ENCODE measurements at places on chromosomes 5 and 9.
A peak's percentile ranks its signal among the peaks of the same experiment; 100 is the strongest.

DNA sequence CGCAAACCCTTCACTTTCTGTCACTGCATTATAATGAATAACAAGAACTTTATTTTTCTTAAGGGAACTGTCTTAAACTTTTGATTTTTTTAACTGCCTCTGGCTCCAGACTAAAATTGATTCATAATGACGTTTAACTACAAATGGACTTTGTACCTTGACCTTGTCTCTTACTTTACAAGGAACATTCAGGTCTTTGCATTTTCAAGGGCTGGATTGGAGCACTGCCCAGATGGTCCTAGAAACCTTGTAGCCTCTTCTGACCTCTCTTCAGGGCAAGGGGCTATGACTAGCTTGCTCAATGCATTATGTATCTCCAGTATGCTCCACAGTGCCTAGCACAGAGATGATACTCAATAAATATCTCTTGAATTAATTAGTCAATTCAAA, 612.6 kb upstream of the CLINT1 start:
- no peak for DNase-seq

DNA sequence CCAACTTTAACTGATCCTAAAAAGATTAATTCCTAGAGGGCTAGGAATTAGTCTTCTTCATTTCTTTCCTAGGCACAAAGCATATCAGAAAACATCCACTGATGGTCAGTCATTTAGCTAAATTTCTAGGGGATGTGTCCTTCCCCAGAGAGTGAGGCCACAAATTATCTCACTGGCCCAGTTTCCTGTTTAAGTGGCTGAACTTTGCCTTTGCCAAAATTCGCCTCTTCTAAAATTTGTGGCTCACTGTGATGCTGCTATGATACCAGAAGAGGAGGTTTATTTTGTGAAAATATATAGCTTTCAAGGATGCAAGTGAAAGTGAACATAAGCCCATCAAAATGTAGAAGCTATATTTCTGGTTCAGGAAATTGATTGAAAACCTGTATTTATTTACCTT, 98.1 kb upstream of the FER start:
- no peak for DNase-seq

GRCh38 chr5:42948961-42949347, 91.2 kb downstream of the ANXA2R start:
- DNase-seq, result no peak

DNA sequence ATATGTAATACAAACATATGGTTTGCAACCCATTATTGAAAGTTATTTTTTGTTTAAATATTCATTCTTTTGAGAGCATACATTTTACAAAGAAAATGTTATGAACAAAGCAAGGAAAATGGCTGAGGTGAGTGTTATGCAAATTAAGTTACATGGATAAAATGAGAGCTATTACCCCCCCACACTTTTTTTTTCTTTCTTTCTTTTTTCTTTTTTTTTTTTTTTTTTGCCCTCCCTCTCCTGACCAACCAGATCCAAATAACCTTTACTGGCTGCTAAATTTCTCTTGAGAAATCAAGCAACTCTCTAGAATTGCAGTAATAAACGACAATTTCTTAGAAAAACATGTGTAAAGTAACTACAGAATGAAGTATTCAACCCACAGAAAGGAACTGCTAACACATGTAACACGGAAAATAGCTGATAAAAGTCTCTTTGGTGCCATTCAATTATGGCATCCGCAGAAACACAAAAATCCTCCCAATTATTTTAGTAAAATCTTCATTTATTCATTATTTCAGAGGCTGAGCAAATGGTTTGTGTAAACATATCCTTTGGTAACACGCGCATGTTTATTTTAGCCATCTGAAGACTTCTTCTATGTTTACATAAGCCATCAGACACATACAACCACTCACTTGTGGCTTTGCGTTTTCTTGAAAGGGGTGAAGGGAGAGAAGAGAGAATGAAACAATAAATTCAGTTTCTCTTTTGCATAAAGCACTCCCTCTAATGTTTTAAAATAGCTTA, 216.1 kb downstream of the NFIB start:
- peak; percentile 80 for DNase-seq

DNA sequence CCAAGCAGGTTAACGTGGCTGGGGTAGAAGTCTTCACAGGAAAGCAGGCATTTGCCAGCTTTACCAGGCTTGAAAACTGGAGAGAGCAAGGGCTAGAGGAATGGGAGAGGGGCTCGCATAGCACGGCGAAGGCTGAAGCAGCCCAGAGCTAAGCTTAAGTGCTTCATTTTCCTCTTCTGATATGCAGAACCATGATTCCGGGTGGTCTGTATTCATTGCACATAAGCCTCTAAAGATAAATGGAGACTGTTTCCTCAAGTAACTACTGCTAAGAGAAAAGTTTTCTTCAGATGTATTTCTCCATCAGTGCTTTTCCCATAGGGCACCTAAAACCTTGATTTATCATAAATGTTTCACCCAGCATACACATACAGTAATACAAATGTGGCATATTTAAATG, 414.1 kb downstream of the MLLT3 start:
- DNase-seq, result no peak

GRCh38 chr5:120794121-120794520, 330.0 kb downstream of the PRR16 start:
- DNase-seq, result peak; percentile 19

DNA sequence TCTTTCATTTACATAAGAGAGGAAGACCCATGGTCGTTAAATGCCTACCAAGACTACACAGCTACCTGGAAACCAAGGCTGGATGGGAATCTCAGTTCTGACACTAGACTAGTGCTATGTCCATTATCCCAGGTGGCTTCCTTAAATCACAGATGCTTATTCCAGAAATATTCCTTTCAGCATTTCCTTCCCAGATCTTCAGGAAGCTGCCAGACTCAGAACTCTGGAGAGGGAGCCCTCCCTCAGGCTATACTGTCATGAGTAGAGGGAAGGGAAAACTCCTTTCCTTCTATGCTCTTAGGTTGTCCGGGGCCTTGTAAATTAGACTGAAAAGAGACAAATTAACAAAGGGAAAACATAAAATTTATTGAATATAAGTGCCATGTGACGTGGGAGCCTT, 20.8 kb downstream of the FREM1 start:
- DNase-seq, result no peak

GRCh38 chr5:98513380-98513779, 260.1 kb upstream of the RGMB start:
- DNase-seq, result no peak

- peak; percentile 67 for DNase-seq
Measured at GRCh38 chr9:94822273-94822672, 95.8 kb downstream of the AOPEP start.

DNA sequence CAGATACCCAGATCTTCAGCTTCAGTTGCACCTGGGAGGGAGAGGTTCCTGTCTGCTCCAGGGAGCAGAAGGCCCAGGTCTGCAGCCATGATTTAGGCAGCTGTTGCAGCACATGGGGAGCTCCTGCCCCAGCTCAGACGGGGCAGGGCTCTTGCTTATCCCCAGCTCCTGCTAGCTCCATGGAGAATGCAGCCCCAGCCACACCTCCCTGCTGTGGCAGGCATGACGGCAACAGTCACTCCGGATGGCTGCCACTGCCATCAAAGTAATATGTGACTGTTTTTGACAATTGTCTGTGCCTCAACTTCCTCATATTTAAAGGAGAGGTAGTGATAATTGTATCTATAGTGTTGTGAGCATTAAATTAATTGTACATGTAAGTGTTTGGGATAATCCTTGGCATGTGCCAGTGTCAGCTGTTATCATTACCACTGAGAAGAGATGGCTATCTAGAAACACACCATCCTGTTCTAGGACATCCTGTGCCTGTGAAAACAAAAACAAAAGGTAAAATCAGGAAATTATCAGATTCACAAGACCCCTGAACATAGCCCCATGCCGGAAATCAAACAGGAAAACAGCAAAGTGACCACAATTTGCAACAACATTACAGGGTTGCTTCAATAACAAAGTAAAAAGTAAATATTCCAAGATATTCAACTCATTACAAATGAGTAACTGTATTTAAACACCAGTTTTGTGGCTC, 1048.8 kb upstream of the ACO1 start:
- DNase-seq, result no peak

- no peak for DNase-seq
Measured at GRCh38 chr9:114059047-114059803, 18.9 kb downstream of the AMBP start.

DNA sequence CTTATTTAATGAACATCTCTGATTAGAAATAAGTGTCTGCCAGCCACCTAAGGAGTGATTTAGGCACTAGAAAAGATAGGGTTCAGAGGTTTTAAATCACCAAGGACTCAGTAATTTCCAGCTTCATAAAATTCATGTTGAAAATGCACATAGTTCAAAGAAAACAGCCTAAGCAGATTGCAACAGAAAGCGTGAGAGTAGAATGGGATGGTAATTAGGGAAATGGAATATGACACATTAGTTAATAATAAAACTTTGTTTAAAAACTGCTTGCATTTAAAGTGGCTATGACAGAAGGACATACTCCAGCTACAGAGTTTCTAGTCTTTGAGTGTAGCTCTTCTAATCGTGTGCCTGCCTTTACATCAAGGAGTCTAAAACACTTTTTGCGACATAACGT, 490.8 kb downstream of the TLE4 start:
- DNase-seq, result no peak

DNA sequence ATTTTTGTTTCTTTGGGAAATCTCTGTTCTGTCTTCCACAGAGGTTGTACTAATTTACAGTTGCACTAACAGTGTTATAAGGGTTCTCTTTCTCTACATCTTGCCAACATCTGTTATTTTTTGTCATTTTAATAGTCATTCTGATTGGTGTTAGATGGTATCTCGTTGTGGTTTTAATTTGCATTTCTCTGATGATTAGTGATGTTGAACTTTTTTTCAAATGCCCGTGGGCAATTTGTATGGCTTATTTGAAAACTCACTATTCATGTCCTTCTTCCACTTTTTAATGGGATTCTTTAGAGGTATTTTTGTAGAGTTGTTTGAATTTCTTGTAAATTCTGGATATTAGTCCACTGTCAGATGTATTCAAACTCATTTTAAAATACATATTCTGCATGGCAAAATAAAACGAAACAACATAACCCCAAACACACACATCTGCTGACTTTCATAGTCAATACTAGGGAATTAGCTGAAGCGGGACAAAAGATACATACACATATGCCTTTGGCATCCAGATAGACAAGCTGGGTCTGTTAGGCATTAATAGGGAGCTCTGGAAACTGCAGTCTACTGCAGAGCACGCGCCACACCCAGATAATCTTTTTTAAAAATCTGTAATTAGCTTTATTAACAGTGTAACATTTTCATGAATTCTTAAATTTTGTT, 5.8 kb upstream of the SPATA31C2 start:
- DNase-seq, result no peak

- peak; percentile 96 for DNase-seq
Measured at GRCh38 chr9:16030528-16031185, 477.8 kb downstream of the CCDC171 start.

DNA sequence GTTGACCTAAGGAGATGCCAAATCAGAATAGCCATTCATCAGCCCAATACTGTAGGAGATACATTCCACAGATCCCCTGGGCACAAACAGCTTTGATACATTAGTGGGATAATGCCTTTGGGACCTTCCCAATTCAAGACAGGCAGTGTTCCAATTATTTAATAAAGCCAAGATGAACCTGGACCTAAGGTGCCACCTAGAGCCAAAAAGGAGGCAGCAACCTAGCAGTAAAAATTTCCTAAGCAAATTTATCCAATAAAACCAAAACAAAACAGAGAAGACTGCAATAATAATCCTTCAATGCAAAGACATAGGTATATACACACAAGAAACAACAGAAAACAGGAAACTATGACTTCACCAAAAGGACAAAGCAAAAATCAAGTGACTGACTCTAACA, 253.0 kb downstream of the HINT1 start:
- DNase-seq, result no peak

- DNase-seq, result peak; percentile 48
Measured at GRCh38 chr9:86352440-86353077, 1.7 kb downstream of the TUT7 start.

DNA sequence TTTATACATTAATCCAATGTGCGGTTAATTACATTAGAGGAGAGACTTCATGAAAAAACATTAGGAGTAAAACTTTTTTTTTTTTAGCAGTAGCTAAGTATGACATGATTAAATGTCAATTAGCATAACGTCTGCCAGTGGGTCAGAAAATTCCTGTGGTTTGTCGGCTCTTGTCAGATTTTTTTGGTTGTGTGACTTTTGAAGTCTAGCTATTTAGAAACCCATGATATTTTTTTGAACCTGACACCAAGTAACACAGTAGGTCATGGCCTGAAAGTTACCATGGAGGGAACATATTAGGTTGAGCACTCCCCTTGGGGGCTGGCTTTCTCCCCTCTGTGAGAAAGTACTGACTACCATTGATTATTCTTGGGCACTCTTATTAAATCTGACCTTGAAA, 84.8 kb upstream of the ALDH1A1 start:
- peak; percentile 29 for DNase-seq

GRCh38 chr5:74621492-74621891, 19.0 kb downstream of the ENC1 start:
- no peak for DNase-seq

Measured in iris pigment epithelial cell (primary cell).